ENCODE measurements at places on chromosomes 16 and 17.

DNA sequence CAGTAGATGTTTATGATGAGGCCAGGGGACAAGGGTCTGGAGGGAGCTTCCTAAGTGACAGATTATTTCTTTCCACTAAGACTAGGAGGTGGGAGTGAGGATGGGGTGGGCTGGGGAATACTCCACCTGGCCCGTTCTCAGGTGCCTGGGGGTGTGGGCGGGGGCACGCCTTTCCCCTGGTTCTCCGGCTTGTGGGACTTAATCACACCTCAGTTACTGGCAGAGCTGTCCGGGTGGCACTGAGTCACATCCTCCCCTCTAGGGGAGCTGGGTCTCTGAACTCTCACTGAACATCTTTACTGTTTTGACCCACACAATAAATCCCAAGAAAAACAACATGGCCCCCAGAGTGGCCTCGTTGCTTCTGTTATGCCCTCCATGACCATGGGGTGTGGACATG, 332.8 kb downstream of the MAF start:
- DNase-seq: no peak

DNA sequence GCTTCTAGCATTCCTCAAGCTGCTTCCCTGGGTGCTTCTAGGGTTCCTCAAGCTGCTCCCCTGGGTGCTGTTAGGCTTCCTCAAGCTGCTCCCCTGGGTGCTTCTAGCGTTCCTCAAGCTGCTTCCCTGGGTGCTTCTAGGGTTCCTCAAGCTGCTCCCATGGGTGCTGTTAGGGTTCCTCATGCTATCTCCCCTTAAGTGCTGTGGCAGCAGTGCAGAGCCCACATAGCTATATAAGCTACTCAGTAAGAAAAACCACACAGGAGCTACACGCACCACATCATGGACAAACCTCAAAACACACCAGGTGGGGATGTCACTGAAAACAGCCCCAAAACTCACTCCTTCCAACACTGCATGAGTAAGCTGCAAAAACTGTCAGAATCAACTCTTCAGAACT, 35.2 kb downstream of the ANKRD11 start:
- DNase-seq: no peak

- no peak for DNase-seq
Observed at GRCh38 chr16:9568261-9568660, 476.8 kb downstream of the HAPSTR1 start.

GRCh38 chr16:1073262-1073558, 663 bp downstream of the SSTR5 start:
- DNase-seq: no peak

GRCh38 chr17:8918807-8919465, 46.6 kb downstream of the PIK3R5 start:
- DNase-seq: no peak

DNA sequence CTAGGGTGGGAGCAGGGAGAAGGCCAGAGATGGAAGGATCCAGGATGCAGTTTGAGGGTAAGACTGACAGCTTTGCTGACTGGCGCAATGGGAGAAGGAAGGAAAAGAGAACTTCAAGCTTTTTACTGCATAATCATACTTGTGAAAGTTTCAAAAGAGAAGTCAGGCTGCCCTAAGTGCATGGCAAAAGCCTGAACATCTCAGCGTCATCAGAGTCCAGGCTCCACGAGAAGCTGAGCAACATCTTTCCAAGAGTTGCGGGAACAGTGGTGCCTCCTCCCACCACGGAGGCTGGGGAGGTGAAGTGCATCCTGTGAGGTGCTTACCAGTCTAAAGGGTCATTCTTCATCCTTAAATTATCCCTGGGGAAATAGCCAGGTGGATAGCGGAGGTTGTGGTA, 26.9 kb upstream of the SLC38A8 start:
- DNase-seq: no peak
